ENCODE measurements at places on chromosomes 5 and 9. TPM values are rescaled to one million over a fixed set of nuclear protein-coding genes. Genes with fewer than 3 reads are reported as not detected.

DNA sequence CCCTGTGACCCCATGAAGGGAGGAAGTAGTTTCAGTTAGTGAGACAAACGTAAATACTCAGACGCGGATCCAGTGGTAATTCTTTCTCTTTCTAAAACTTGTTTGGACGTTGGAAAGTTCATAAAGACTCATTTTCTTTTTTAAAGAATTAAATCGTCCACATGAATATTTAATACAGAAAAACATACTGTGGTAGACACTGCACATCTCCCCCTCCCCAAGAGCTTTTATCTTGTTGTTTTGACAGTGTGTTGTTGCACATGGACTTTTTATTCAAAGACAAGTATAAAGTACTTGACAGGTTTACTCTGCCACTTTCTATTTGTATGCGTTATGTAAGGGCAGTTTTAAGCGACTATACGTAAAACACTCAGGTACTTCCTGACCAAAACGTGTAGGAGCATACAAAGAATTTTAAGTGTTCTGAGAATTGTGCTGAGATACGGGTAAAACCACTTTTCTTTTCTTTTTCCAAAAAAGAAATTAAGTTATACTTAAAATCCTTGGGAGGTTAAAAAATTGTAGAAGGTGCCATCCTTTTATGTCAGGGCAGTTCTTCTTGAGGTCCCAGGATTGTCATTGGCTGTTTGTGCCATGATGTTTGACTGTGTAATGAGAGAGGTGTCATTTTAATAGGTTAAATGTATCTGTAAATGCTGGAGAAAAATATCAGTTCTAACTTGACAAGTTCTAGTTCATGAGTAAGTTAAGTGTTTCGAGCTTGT, 1.3 kb downstream of the NIPBL start:
- H3K4me1 ChIP-seq = peaks cover 30% of the 10 kb centered on the region
- no peaks in the 10 kb centered on the region for H3K27me3 ChIP-seq
- H3K36me3 ChIP-seq = no peaks in the 10 kb centered on the region
- DNase-seq = peak; percentile 69

- no peaks in the 10 kb centered on the region for H3K36me3 ChIP-seq
- no peaks in the 10 kb centered on the region for H3K4me1 ChIP-seq
- DNase-seq = no peak
Observed at GRCh38 chr9:103942200-103942599, 151.9 kb upstream of the SMC2 start.

DNA sequence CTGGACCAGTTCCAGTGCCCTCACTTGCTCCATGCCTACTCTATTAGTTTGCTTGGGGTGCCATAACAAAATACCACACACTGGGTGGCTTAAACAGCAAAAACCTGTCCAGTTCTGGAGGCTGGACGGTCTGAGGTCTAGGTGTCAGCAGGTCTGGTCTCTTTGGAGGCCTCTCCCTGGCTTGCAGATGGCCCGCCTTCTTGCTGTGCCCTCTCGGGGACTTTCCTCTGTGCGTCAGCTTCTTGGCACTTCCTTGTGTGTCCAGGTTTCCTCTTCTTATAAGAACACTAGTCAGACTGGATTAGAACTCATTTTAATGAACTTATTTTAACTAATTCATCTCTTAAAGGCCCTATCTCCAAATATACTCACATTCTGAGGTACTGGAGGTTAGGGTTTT, 97.2 kb downstream of the CARTPT start:
- peak; percentile 14 for DNase-seq
- H3K27me3 ChIP-seq = peaks cover 6% of the 10 kb centered on the region
- no peaks in the 10 kb centered on the region for H3K4me1 ChIP-seq
- H3K36me3 ChIP-seq = no peaks in the 10 kb centered on the region

- H3K4me1 ChIP-seq = no peaks in the 10 kb centered on the region
- no peak overlapping the region for H3K27ac ChIP-seq
- no peaks in the 10 kb centered on the region for H3K36me3 ChIP-seq
- H3K27me3 ChIP-seq = no peaks in the 10 kb centered on the region
Observed at GRCh38 chr5:35158622-35159369, 71.5 kb downstream of the PRLR start.

DNA sequence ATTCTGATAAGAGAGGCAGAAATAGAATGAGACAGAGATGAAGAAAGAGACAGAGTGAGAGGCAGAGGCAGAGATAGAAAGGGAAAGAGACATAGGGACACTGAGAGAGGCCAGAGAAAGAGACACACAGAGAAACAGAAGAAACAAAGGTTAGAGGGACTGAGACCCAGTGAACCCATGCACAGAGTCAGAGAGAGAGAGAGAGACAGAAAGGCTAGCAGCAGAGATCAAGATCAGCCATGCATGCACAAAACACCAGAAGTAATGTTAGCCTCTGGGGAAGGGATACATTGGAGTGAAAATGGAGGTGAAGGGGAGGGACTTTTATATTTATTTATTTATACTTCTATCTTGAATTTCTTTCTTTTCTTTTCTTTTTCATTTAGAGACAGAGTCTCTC, 14.1 kb upstream of the SPARC start:
- DNase-seq = no peak
- no peak overlapping the region for H3K4me3 ChIP-seq
- H3K4me1 ChIP-seq = peaks cover 18% of the 10 kb centered on the region
- no peak overlapping the region for H3K27ac ChIP-seq
- no peaks in the 10 kb centered on the region for H3K36me3 ChIP-seq

SSNA1 gene
- 81.4 TPM for total RNA-seq

All from MCF 10A (cell line).